Caki2 (cell line): ENCODE measurements at places on chromosomes 1 and 21.
A peak's percentile ranks its signal among the peaks of the same experiment; 100 is the strongest.

GRCh38 chr1:95506736-95507414 is 272.9 kb downstream of the RWDD3 start:
- DNase-seq, result no peak

DNA sequence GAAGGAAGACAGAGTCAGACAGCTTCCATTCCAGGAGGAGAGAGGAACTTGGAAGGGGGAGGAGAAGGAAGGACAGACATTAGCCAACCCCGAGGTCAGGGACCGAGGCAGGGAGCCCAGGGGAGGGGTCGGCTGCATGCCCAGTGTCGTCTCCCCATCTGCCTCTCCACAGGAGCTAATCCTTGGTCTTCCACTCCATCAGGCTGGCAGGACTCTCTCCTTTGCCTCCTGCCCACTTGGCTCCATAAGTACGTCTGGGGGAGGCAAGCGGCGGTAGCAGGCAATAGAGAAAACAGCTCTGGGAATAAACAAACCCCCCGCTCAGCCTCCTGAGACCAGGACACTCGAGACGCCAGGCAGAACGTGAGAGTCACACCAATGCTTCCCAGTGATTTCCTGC is 71.3 kb downstream of the GRIK3 start:
- no peak for DNase-seq

DNA sequence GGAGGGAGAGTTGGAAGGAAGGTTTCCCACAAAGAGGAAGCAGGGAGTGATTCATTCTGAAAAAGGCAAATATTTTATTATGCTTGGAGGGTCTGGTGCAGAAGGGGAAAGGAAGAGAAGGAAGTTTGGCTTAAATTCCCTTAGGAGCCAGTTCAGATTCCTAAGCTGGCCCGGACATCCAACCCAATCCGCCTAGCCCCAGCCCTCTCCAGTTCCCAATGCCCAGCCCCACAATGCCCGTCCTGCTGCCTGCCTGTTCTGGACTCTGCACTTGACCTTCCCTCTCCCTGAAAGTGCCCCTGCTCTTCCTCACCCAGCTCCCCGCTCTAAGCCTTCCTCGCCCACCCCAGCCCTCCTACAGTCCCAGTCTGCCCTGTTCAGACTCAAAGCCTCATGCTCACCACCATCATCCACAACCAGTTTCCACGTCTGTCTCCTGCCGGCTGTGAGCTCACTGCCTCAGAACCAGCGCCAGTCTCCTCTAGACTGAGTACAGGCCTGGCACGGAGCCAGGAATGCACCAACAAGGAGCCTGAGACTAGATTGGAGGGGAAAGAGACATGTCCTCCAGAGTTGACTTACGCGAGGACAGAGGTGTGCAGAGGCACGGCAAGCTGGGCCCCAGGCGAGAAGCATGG is 18.9 kb downstream of the CAPN2 start:
- DNase-seq, result no peak

DNA sequence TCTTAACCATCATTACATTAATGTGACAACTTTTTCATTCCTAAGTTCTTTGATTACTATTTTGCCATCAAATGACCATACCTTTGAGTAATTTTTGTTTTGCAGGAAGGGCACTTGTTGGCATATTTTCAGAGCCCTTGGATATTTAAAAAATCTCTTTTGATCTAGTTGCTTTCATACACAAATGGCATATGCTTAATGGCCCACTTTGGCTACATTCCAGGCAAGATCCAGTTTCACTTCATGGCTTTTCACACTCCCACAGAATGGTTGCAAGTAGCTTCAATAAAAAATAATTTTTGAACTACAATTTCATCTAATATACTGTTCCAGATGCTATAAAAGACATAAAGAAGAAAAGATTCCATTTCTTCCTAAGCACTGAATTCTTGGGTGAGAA is 18.1 kb downstream of the ADAM30 start:
- DNase-seq, result no peak

DNA sequence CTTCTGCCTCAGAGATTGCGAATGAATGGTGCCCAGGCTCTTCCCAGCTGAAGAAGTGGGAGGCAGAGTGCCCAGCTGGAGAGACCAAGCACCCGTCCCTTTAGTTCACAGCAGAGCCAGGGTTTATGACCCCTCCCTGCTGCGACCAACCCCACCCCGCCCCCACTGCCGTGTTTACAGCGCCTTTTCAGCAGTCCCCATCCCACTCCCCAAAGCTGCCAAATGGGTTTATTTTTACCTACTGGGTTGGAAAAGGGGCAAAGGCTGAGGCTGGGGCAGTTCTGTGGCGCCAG is 23.6 kb downstream of the DYRK3 start:
- DNase-seq, result no peak

GRCh38 chr1:50978852-50979781 is 9.1 kb downstream of the CDKN2C start:
- peak; percentile 81 for DNase-seq

DNA sequence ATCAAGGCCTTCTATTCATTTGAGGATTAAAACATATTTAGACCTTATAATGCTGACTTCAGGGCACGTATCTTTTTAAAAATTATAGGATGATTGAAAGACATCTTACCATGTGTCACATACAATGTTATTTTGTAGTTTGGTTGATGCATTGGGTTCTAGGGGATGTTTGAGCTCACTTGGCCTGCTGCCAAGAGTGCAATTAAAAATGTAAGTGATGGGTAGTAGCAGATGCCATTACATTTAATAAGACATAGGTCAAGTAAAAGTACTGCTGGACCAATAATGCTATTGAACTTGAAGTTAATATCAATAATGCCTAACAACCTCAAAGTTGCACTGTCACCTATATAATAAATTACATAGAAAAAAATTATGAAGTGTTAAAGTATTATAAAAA is 616.5 kb upstream of the RGS18 start:
- DNase-seq, result no peak

DNA sequence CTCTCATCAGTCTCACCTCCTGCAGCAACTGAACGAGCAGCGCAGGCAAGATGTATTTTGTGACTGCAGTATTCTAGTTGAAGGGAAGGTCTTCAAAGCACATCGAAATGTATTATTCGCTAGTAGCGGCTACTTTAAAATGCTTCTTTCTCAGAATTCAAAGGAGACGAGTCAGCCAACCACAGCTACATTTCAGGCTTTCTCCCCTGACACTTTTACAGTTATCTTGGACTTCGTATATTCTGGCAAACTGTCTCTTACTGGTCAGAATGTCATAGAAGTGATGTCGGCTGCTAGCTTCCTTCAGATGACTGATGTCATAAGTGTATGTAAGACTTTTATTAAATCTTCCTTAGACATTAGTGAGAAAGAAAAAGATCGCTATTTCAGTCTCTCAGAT is 53.7 kb downstream of the ZBTB8A start:
- DNase-seq, result no peak

DNA sequence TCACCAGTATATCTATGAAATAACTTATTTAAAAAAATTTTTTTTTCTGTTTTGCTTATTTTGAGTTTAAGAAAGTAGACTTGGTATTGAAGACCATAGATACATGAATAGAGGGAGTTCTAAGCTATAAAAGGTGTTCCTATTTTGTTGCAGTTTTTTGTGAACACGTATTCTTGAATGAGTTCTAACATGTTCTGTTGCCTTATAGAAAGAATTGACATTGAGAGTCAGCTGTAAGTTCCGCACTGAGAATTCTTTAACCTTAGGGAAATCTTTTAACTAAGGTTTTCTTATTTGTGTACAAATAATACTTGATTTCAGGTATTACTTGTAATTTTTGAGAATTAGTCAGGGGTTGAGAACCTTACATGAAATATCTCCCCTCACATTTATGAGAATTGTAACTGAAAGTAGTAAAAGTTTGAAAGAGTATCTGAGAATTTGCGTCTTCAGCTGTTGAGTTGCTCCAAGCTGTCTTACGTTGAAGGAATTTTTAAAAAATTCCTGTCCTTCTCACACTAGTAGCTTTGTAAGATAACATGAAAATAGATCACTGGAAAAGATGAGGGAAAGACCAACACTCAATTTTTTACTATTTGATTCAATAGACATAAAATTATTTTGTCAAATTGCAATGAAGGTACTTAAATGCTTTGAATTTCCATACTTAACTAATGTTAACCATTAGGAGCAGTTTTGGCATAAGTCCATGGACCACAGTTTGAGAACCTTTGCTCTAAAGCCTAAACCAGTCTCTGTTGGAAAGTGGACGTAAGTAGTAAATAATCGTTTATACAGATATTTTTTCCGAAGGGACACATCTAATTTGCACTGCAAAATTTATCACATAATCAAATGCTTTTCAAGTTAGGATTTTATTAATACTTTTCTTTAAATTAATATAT is 3.8 kb downstream of the DR1 start:
- DNase-seq, result no peak

DNA sequence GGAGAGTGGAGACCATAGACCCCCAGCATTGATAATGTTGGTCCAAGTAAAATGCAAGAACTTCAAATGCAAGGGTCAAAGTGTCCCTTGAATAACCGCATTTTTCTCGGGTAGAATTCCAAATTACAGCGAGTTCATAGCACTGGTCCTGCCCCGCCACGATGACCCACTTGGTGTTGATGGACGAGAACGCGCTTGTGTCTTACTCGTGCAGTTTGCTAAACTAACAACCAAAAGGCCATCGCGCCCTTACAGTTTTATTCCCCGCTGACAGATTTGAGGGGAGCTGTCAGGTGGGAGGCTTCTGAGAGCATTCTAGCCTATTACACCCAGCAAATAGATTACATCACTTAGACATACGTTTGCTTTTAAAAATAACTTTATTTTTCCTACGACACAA is 17.3 kb upstream of the TSPEAR start:
- DNase-seq, result no peak

DNA sequence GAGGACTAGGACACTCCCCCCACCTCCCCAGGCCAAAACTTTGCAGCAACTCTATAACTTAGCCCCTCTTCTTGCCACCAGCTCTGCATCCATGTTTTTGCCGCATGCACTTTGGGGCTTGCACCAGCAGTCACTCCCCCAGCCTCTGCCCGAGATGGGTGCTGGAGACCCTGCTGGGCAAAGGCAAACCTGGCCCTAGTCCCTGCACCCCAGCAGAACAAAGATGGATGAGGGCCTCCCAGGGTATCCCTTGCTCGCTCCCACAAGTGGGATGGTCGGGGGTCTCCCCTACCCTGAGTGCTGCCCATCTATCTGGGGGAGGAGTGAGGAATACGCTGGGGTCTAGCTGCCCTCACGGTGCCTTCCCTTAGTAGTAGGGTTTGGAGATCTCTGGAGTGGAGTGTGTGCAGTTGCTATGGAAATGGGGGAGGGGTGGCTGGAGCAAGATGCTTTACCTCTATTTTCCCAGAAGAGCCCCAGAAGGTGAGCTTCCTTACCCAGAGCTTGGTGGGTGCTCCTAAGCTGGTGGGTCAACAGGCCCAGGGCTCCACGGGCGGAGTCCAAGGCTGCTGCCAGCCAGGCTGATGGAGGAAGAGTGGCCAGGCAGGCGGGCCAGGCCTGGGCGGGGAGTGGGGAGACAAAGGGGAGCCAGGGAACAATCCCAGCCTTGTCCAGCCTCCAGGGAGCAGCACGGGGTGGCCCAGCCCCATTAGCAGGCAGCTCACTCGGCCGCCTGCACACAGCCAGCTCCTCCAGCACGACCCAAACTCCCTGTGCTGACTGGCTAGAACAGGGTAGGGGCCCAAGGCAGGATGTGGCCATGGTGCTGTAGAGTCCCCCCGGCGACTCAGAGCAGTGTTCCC is at the start of gene PAQR6:
Gene PAQR6, minus strand, starts transcription at position 597 of the 863 bp plus-strand sequence. CDS start 1,325 bp downstream, outside the sequence.
- DNase-seq, result no peak

GRCh38 chr1:210292231-210292871 is 36.4 kb upstream of the HHAT start:
- no peak for DNase-seq

- peak; percentile 88 for DNase-seq
Observed at GRCh38 chr21:26840912-26841311, 4.3 kb downstream of the ADAMTS1 start.

DNA sequence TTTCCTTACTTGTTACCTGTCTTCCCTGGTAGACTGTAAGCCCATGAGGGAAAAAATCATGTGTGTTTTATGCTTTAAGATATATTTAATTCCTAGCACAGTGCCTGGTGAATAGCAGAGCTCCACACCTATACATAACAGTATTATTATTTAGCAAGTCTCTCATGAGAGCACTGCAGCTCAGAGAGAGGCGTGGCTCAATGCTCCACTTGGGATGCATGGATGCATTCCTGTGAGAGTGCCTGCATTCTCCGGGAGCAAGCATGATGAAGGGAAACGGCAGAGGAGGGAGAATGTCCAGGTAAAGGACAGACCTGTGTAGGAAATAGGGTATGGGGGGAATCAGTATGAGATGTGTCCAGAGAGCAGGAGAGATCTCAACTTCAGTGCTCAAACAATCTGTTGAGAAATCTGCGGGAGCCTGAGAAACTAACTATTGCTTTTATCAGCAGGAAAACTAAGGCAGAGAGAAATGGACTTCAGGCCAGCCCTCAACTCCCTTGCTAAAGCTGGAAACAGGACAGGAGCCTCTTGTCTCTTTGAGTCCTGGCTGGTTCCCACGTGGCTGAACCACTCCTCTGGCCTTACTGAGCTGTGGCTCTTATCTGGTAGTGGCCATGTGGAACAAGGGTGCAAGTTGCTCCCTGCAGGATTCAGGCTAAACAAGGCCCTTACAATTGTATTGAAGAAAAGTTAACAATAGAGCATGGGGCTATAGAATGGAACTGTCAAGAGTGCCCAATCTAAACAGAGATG is 113.1 kb downstream of the KCNN3 start:
- DNase-seq, result no peak

GRCh38 chr1:6108937-6109614 is 63.4 kb downstream of the KCNAB2 start:
- DNase-seq, result peak; percentile 33

GRCh38 chr1:165486663-165487062 is 41.7 kb upstream of the RXRG start:
- no peak for DNase-seq

- no peak for DNase-seq
Observed at GRCh38 chr1:36390411-36390810, 4.7 kb upstream of the STK40 start.

DNA sequence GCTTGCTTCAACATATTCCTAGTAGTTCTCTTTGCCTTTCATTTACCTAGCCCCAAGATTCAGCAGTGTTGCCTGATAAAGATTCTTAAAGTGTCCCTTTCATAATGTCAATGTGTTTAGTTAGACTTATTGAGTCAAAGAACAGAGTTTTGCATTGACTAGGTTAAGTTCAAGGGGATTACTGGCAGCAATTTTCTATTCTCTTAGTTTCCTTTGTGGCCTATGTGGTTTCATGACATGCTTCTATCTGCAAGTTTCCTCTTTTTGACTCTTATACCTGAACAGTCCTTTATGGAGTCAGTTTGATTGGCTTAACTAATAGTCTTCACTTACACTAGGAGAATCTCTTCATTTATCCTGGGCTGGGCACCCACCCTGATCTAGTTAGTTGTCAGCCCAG is 151.3 kb downstream of the ADGRL4 start:
- DNase-seq, result no peak

DNA sequence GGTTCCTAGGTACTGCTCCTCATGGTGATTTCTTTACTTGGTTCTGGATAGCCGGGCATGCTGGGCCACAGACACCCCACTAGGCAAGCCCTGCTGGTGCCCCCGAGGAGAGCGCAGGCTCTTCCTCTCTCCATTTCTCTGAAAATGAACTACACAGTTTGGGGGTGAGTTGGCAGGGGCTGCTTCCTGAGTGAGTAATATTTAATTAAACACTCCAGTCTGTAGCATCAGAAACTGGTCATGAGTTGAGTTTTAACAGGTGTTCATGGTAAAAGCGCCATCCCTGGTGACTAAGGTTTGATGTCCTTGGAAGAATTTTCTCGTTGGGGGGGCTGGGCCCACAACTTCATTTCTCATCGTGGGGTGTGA is 1.7 kb downstream of the SPSB1 start:
- DNase-seq, result peak; percentile 71

GRCh38 chr1:104084380-104084779 is 334.7 kb downstream of the AMY1C start:
- DNase-seq, result no peak

- DNase-seq, result no peak
Observed at GRCh38 chr1:53656747-53657530, 82.0 kb downstream of the GLIS1 start.
